ENCODE measurements at places on chromosomes 11 and 22. TPM values are rescaled to one million over a fixed set of nuclear protein-coding genes. Genes with fewer than 3 reads are reported as not detected.
A peak's percentile ranks its signal among the peaks of the same experiment; 100 is the strongest.

DNA sequence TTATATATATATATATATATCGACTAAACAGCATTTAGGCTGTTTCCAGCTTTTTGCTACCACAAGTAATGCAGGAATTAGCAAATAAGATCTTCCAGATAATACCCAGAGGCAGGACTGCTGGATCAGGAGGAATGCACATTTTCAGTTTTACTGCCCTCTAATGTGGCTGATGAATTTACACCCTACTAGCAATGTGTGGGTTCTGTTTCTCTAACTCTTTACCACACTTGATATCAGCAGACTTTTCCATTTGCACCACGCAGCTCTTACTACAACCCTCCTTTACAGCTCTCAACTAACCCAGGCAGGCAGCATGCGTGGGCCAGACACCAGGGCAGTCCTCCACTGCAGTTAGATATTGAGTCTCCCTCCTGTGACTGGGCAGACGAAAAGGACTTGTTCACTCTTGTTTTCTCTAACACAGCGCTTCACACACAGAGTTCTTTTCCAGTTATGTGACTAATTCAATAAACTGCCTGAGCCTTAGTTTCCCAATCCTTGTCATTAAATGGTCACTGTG, 67.7 kb downstream of the IGLL5 start:
- DNase-seq: no peak

DNA sequence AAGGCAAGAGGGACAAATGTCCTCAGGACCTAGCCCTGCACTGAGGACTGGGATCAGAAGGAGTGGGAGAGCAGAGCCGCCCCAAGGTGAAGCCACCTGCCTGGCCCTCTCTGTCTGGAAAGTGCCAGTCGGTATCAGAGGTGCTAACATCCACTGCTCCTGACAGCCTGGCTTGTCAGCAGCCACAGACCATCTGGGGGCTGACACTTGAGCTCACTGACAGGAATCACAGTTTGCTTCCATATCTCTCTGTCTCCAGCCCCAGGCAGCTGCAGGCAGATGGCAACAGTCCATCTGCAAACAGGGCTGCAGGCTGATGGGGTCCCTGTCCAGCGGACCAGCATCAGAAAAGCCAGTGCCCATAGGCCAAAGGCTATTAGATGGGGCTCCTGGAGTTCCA, 5.5 kb downstream of the OPCML start:
- no peak for DNase-seq

- no peak for DNase-seq
Observed at GRCh38 chr11:32034680-32035079, 56.2 kb upstream of the RCN1 start.

GRCh38 chr11:116851626-116852025, 14.2 kb upstream of the APOA1 start:
- DNase-seq: peak; percentile 46

GRCh38 chr11:68257477-68258362, 14.1 kb downstream of the C11orf24 start:
- peak; percentile 86 for DNase-seq

DNA sequence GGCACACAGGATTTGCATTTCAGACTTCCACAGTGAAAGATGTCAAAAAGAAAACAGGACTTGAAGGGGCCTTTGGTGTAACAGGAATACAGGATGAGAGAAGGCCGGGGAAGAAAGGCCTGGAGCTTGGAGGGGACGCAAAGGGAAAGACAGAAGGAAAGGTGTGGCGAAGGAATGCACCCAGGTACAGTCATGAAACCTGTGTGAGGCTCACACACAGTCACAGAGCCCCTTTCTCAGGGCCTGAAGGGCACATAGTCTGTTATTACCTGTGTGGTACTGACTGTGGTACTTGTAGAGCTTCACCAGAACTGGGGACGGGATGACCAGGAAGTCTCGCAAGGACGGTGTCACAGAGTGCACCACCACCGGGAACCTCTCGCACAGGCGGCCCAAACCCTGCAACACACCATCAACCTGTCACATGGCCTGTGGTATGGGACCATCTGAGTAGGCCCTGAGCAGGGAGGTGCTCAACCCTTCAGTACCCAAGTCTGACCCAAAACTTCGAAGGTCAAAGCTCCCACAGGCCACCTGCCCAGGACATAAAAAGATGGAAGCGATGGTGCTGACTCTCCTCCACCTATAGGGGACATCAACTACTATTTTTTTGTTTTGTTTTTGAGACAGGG, 29.1 kb downstream of the SERPIND1 start:
- no peak for DNase-seq

DNA sequence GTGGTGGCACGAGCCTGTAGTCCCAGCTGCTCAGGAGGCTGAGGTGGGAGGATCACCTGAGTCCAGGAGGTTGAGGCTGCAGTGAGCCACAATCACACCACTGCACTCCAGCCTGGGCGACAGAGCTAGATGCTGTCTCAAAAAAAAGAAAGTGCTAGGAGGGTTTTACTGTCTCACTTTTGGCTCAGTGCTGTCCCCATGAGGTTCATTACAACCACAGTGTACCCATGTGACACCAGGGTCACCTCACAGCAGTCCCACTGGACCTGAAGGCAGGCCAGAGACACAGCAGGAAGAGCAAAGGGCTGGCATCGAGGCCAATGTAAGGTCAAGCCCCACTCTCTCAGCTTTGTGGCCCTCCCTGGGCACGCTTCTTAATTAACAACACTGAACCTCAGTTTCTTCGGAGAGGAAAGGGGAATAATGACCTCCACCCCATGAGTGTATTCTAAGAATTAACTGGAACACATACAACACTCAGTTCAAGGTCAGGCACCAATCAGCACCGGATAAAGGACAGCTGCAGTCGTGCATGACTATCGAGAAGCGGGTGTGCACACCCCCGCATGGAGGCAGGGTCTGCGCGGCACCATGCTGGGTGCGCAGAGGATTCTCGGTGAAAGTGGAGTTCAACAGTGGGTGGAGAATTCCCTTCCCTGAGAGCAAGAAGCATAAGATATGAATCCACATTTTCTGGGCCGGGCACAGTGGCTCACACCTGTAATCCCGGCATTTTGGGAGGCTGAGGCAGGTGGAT, 30.9 kb upstream of the BAIAP2L2 start:
- DNase-seq: no peak

GRCh38 chr11:131943295-131943694, 572.9 kb downstream of the NTM start:
- DNase-seq: no peak

DNA sequence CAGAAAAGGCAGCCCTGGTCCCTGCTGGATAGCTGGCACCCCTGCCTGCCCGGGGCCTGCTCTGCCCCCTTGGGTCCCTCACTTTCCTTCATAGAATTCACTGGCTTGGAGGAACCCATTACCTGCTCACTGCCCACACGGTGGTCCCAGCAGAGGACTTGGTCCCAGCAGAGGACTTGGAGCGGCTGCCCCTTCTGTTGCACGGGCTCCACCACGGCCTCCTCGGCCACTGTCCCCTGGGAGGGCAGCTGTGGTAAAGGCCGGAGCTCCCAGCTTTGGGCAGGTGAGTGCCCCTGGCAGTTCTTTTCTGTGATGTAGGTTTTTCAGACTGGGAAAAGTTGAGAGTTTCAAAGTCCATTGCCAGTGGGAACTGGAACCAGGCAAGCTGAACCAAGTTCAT, 25.9 kb downstream of the BRSK2 start:
- no peak for DNase-seq

DNA sequence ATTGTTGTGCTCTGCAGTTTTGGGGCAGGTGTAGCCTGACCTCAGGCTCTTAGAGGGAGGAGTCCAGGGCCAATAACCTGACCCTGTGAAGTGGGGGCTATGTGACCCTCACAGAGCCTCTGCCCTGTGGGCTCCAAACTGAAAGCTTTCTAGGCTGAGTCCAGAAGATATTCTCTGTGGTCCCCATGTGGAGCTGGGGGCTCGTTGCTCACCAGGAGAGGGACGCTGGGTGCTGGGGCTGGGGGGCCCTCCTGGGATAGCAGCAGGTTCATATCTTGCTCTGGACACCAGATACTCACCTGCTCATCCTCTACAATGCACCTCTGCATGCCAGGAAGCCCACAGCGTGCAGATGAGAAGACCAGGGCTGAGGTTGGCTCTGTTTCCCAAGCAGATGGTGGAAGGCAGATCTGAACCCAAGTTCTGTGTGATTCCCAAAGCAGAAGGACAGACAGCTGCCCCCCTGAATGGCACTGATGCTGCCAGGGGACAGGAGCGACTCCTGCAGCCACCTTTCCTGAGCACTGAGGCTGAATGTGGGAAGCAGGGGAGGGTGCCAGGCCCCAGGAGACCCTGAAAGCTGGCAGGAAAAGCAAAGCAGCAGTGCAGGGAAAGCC, 1022.0 kb downstream of the TBC1D22A start:
- DNase-seq: no peak

GRCh38 chr11:22581354-22582150, 44.1 kb downstream of the FANCF start:
- DNase-seq: no peak

DNA sequence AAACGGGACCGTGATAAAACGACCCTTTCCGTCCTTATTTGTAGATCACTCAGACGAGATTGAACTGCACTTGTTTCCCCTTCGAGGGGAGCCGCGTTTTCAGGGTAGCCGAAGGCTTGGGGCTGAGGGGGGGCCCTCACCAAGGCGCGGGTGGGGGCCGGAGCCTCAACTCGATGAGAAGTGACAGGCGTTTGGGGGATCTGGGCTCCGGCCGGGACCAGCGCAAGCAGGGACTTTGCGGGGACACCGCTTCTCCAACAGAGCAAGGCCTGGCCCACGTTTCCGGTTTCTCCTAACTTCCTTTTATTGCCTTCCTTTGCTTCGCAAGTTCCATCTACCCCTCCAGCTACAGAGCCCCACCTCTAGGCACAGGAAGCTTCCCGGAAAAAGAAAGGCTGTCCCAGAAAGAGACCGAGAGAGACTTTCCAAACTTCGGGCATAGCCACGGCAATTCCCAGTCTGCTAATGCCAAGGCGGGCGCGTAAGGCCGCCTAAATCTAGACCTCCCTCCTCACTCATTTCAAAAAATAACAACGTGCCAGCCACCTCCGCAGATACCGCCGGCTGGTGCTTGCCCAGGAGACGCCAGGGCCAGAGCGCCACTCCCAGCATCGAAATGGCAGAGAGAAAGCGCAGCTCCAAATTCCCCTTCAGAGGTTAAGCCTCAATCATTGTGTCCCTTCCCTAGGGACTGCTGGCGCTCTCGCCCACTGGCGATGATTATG, 6.6 kb downstream of the PAX6 start:
- DNase-seq: no peak

DNA sequence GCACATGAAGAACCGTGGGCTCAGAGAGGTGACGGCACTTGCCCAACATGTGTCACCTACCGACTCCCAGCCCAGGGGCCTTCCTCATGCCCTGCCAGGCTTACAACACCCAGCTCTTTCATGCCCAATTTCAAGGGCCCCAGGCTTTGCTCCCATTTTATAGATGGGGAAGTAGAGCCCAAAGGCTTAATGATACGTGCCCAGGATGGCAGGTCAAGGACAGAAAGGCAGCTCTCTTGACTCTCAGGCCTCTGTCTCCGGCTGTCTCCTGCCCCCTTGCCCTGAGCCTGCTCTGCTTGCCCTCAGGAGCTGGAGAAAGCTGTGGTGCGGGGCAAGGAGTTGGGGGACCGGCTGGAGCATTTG, 9.0 kb downstream of the CCDC88B start:
- DNase-seq: no peak

Gene OR5P2
- not detected for total RNA-seq

GRCh38 chr11:46421257-46421880, 29.8 kb upstream of the CHRM4 start:
- no peak for DNase-seq

- DNase-seq: no peak
Observed at GRCh38 chr11:44564670-44565210, 723 bp upstream of the CD82 start.

DNA sequence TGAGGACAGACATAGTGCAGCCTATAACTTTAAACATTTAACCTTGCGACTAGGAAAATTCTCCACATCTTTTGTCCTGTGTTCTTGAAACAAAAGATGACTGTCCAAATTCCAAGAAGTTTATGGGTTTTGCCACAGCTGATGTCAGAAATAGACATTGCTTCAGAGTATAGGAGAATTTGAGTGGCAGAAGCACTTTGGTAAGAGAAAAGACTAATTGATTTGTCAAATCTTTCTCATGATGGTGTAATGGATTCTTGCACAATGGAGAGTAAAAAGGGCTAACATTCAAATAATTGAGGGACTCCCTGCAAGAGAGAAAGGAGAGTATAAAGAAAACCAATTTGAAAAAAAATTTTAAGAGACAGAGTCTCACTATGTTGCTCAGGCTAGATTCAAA, 25.3 kb downstream of the C11orf58 start:
- DNase-seq: no peak

Gene CD3G
- 170 TPM for total RNA-seq

DNA sequence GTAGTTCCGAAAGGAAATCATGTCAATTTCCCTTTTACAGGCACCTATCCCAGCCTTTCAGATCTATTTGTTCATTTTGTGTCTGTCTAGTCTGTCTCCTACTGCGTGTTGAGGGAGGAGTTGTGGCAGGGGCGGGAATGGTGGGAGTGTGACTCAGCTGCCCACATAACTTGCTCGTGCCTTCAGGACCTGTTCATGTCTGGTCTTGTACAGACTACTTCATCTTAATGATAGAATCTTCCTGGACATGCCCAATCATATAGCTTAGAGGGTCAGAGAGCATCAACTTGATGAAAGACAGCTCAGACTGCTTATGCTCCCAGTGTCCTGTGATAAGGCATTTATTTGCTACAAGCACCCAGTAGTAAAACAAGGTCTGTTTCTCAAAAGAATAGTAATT, 61.0 kb upstream of the BIRC3 start:
- DNase-seq: no peak

Gene CCDC15
- total RNA-seq: 3.7 TPM

DNA sequence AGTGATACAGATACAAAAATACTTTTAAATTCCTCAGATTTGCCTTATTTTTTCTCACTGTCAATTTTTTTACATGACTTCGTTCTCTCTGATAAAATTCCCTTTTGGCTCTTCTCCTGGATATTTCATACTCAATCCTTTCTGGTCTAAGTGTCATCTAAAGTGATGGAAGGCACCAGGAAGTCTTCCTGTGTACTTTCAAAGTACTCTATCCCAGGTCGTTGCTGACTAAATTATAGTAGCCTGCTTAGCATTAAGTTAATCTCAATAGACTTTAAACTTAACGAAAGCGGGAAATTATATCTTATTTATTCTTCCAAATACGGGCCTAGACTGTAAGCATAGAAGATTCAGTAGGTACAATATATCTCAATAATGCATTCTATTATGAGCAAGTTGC, 67.8 kb downstream of the CASP12 start:
- no peak for DNase-seq

DNA sequence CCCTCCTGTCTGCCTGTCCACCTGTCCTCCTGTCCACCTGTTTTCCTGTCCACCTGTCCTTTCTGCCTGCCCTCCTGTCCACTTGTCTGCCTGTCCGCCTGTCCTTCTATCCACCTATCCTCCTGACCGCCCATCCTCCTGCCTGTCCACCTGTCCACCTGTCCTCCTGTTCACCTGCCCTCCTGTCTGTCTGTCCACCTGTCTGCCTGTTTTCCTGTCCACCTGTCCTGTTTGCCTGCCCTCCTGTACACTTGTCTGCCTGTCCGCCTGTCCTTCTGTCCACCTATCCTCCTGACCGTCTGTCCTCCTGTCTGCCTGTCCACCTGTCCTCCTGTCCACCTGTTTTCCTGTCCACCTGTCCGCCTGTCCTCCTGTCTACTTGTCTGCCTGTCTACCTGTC, 682.8 kb downstream of the TBC1D22A start:
- no peak for DNase-seq

All from CD8-positive, alpha-beta memory T cell (primary cell).